Activated CD4-positive, CD25-positive, alpha-beta regulatory T cell treated with anti-CD3 and anti-CD28 coated beads, Interleukin-2, amount 50 U/mL, for 16 hours (primary cell): ENCODE measurements at places on chromosomes 16 and 17.
A peak's percentile ranks its signal among the peaks of the same experiment; 100 is the strongest.

GRCh38 chr17:63963123-63963522 lies 9.6 kb downstream of the SCN4A start:
- no peak for DNase-seq

- peak; percentile 43 for DNase-seq
These were observed at the start of gene MAZ for GRCh38 chr16:29806099-29806579. TSS of gene MAZ (plus strand) at chr16:29806529. CDS start at chr16:29806702, 173 bp downstream.

DNA sequence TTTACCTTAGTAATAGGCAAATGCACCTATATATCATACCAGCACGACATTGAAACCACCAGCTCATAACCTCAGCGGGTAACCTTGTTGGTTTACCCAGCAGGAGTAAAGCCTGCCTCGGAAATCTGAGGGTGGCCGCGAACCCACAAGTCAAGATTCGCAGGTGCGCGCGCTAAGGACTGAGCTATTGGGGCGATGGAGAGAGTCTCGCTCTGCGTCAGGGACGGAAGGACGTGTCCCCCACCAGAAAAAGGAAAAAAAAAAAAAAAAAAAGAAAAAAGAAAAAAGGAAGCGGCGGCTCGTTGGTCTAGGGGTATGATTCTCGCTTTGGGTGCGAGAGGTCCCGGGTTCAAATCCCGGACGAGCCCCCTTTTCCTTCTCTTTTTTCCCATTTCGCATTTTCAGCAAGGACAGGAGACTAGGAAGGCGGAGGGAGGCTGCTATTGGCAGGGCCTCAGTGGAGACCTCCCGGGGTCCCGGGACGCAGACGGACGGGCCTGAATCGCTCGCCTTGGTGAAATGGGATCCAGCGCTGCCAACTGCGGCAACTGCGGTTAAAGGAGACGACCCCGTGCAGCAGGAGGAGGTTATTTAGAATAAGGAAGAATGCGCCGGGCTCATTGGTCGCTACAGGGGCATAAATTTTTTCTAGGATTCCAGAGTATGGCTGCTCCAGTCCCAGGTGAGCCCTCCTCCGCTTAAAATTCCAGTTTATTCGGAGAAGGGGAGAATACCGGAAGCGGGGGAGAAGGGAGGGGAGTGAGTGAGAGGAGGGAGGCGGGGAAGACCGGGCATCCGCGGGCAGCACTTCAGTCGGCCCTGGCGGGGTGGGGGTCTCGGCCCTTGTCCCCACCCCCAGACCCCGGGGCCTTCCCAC lies at the start of gene OR1F1:
Gene OR1F1 (plus strand): TSS at position 407 of the 877 bp plus-strand sequence.
- DNase-seq: no peak

- DNase-seq: no peak
These were observed 2.1 kb upstream of the IRX5 start for GRCh38 chr16:54928411-54929089.

DNA sequence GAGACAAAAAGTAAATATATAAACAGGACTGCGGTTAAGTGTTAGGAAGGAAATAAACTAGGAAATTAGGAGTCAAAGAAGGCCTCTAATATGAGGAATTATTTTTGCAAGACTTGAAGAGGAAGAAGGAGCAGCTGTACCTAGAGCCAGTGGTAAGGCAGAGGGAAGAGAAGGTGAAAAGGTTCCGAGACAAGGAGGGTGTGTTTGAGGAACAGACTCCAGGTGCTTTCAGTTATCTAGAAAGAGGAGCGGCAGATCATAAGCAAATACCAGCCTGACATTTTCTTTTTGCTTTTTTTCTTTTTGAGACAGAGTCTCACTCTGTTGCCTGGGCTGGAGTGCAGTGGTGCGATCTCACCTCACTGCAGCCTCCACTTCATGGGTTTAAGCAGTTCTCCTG lies 61.0 kb downstream of the CHD9 start:
- no peak for DNase-seq

DNA sequence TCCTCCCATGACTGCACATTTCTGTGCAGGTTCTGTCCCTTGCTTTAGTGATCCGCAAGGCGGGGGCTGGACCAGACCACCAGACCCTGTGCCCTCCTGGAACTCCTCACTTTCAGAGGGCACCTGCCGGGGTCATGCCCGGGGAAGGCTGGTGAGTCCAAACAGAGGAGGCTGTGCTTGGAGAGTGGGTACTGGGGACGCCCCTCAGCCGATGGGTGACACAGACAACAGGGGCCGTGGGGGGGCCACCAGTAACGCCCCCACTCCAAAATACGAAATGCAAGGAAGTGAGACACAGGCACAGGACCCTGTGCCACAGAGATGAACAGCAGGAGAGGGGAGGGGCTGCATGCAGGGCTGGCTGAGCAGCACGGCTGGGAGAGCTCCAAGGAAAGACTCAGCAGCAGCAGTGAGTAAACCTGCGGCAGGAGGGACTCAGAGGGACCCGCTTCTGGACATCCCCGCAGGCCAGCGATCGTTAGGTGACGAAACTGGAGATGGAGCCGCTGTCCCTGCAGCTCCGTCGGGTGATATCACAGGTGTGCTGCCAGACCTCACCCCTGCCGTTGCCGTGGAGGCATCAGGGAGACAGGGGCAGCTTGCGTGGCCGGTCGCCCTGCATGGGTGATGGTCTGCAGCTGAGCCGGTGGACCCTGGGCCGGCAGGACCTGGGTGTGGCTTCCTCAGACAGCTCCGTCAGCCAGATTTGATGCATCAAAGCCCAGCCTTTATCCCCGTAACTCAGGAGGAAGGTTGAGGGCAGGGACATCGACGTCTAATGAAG lies 71.2 kb upstream of the GNG13 start:
- DNase-seq: no peak

DNA sequence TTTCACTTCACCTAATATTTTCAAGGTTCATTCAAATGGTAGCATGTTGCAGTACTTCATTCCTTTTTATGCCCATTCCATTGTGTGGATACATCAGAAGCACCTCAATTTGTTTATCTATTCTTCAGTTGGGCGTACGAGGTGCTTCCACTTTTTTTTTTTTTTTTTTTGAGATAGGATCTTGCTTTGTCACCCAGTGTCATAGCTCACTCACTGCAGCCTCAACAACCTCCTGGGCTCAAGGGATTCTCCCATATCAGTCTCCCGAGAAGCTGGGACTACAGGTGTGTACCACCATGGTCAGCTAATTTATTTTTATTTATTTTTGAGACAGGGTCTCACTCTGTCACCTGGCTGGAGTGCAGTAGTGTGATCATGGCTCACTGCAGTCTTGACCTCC lies 22.5 kb upstream of the SPNS3 start:
- no peak for DNase-seq

GRCh38 chr17:7580604-7581575 lies 1.5 kb downstream of the CD68 start:
- DNase-seq: no peak

GRCh38 chr16:17538927-17539326 lies 68.2 kb upstream of the XYLT1 start:
- DNase-seq: no peak

DNA sequence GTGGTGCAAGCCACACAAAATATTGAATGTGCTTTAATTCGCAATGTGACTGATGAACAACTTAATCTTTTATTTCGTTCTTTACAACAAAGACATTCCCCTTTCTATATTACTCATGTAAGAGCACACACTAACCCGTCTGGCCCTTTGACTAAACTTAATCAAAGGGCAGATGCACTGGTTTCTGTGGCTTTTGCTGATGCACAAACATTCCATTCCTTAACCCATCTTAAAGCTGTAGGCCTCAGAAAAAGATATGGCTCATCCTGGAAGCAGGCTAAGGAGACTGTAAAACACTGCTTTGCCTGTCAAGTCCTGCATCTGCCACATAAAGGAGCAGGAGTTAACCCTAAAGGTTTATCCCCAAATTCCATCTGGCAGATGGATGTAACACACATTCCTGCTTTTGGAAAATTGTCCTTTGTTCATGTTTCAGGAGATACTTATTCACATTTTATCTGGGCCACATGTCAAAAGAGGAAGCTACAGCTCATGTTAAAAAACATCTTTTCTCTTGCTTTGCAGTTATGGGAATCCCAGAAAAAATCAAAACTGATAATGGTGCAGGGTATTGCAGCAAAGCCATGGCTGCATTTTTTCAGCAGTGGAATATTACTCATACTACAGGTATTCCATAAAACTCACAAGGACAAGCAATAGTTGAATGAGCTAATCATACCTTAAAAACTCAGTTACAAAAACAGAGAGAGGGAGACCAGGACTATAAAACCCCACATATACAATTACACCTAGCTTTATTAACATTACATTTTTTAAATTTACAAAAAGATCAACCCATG lies 137.2 kb downstream of the AHSP start:
- DNase-seq: no peak

GRCh38 chr16:84953190-84953746 lies 58.1 kb downstream of the ZDHHC7 start:
- no peak for DNase-seq

- DNase-seq: no peak
These were observed 223.7 kb downstream of the CDH11 start for GRCh38 chr16:64898159-64898558.

- DNase-seq: no peak
These were observed 217.6 kb upstream of the CPHXL start for GRCh38 chr16:75943705-75944514.

- DNase-seq: no peak
These were observed 34.6 kb upstream of the TNRC6C start for GRCh38 chr17:77923776-77924513.

GRCh38 chr16:30902029-30902972 lies 5.9 kb downstream of the CTF1 start:
- DNase-seq: no peak

GRCh38 chr17:80858301-80859001 lies 133.2 kb upstream of the CHMP6 start:
- no peak for DNase-seq

- no peak for DNase-seq
These were observed 11.0 kb upstream of the NXPH3 start for GRCh38 chr17:49564638-49565037.

DNA sequence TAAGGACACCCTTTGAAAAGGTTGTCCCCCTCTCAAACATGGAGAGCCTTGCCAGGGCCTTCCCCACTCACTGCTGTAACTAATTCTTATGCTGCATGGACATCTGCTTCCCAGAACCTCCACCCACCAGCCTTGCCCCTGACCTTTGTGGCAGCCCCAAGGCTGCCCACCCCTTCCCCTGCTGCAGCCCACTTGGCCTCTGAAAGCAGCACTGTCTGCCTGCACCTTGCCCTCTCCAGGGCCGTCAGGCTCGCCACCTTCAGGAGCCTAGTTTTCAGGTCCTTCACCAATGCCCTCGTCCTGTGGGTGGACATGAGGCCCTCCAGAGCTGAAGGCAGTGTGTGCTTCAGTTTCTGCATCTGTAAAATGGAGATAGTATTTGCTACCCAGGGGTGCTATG lies 2.7 kb upstream of the CORO1A start:
- no peak for DNase-seq

GRCh38 chr16:85331688-85332087 lies 219.4 kb upstream of the CIBAR2 start:
- DNase-seq: no peak

- DNase-seq: no peak
These were observed 6.8 kb downstream of the SPPL2C start for GRCh38 chr17:45851464-45851863.

- DNase-seq: no peak
These were observed 7.6 kb upstream of the FZD2 start for GRCh38 chr17:44549686-44550085.

DNA sequence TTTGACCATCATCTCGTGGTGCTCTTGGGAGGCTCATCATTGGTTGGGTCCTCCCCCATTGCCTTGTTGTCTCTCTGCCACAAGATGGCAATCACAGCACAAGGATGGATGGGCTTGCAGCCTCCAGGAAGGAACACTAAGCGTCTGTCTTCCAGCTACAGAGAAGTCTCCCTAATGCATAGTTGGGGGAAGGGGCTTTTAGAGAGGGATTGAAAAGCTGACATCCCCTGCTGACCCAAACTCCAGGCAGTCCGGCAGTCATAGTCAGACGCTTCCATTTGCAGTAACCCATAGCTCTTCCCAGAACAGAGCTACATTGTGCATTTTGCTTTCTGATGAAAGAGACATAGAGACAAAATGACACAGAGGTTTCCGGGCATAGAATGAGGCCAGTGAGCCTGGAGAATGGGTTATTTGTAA lies 111.4 kb downstream of the UTP18 start:
- peak; percentile 11 for DNase-seq

GRCh38 chr16:13957197-13958078 lies 37.5 kb downstream of the ERCC4 start:
- no peak for DNase-seq

DNA sequence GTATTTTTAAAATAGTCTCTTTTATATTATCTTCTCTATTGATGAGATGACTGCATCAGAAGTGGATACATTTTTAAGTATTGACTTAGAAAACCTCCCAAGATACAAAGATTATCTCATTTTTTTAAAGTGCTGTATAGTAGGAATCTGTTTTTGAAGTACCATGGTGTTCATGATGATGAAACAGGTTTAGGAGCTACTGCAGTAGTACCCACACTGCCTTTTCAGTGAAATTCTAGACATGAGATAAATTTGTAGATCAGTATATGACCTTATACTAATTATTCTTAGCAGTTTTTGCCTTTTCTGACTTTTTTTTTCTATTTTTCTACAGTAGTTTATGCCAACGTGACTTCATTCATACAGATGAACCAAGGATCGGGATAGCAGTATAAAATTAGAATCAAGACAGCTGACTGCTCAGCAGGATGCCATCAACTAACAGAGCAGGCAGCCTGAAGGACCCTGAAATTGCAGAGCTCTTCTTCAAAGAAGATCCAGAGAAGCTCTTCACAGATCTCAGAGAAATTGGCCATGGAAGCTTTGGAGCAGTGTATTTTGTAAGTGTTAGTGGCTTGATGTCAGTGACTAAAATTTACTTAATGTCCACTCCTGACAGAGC lies 61.1 kb downstream of the TAOK1 start:
- DNase-seq: no peak

DNA sequence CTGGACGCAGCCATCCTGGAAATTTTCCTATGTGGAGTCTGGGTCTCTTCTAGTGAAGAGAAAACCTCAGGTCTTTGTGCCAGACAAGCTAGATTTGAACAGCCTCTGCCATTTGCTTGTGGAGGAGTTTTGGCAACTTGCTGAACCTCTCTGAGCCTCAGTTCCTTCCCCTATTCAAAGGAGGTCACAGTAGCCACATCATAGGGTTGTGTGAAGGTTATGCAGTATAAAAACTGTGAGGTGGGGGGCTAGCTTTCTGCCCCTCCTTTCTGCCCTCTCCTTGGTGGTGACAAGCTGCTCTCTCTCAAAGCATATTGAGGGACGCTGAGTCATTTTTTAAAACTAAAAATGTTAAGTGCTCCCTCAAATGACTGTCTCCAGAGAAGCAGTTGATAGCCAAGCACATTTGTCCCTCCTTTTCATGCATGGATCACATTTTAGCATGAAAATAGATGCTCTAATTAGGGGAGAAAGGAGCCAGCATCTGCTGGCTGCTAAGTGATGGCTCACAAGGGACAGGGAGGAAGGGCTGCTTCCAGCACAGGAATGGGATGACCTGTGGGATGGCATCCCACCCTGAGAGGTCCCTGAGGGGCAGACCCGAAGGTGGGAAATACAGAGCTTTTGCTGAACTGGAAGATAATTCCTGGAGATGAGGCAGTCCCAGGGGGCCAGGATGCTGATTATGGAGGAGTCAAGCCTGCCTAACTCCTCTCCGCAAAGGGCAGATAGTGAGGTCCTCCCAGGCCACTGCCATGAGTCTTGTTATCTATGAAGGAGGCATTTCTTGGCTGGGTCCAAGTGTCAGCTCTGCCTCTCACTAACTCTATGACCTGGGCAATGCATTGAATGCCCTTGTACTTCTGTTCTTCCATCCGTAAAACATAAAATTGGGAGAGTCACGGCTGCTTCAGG lies 218.8 kb downstream of the RAB11FIP4 start:
- DNase-seq: no peak

- no peak for DNase-seq
These were observed 68.8 kb upstream of the CREBBP start for GRCh38 chr16:3949287-3949686.
